ENCODE measurements at places on chromosomes 1 and 21.
A peak's percentile ranks its signal among the peaks of the same experiment; 100 is the strongest.

GRCh38 chr1:244796719-244797406, 38.6 kb upstream of the COX20 start:
- DNase-seq: no peak

DNA sequence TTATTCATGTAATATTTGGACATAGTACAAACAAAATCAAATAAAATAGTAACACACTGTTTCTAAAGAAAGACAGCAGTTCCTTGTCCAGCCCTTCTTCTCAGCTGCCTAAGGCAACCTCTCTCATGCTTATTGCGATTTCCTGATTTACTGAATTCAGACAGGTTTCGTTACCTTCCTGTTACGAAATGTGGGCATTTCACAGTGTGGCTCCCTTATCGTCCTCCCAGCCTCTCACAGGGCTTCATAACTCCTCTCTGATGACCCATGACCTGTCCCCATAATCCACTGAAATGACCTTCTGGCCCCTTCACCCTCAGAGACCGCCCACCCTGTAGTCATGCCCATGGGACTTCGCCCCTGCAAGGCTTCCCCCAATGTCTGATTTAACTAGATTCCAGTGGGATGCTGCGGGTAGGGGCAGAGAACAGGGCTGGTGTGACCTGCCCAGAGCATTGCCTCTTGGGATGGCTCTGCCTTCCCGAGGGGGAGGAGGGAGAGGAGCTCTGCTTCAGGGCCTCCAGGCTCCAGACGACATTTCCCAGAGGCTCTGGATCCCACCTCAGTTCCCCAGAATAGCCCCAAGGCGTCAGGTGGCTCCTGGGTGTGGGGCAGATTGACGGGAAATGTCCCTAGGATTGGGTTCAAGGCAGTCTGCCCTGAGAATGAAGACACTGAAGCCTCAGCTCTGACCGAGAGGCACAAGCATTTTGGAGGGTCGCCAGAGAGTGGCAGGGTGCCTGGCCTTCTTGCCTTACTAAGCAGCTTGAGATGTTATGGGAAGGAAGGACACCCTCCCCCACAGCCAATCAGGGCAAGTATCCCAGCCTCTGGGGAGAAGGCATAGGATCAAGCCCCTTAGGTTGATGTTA, 20.6 kb downstream of the PADI2 start:
- DNase-seq: no peak

- no peak for DNase-seq
These were observed 2.0 kb downstream of the TSHB start for GRCh38 chr1:115031595-115031994.

- DNase-seq: no peak
These were observed 29.1 kb upstream of the IGSF5 start for GRCh38 chr21:39715804-39716397.

GRCh38 chr1:216325336-216325735, 97.9 kb downstream of the USH2A start:
- no peak for DNase-seq

DNA sequence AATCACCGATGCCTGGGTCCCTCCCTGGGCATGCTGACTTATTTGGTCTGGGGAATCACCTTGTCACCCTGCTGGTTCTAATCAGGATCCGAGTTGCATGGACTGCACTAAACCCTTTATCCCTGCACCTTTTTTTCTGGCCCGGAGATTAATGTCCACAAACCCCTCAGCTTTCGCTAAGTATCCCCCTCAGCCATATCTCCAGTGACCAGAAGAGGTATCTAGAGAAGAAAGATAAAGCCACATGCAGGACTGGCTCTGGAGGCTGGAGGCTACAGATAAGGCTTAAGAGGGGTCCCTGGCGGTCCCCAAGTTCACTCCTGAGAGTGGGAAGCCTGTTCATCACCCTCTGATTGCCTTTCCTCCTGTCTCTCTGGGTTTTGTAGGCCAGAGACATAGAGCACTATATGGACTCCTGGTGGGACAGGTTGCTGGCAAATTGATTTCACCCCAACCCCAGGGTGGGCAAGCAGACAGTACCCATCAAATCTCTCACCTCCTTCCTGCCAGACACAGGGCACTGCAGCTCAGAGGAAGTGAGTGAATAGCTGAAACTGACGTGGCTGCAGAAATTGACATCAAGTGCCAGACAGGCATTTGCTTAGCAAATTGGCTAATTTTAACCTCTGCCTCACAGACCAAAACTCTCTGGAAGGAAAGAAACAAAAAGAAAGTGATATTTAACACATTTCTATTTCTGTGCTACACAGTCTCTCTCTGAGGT, 38.8 kb downstream of the HMGB4 start:
- no peak for DNase-seq

- no peak for DNase-seq
These were observed 163.1 kb downstream of the KCNJ6 start for GRCh38 chr21:37753122-37753599.

GRCh38 chr1:53122961-53123413, 19.5 kb downstream of the SLC1A7 start:
- no peak for DNase-seq

DNA sequence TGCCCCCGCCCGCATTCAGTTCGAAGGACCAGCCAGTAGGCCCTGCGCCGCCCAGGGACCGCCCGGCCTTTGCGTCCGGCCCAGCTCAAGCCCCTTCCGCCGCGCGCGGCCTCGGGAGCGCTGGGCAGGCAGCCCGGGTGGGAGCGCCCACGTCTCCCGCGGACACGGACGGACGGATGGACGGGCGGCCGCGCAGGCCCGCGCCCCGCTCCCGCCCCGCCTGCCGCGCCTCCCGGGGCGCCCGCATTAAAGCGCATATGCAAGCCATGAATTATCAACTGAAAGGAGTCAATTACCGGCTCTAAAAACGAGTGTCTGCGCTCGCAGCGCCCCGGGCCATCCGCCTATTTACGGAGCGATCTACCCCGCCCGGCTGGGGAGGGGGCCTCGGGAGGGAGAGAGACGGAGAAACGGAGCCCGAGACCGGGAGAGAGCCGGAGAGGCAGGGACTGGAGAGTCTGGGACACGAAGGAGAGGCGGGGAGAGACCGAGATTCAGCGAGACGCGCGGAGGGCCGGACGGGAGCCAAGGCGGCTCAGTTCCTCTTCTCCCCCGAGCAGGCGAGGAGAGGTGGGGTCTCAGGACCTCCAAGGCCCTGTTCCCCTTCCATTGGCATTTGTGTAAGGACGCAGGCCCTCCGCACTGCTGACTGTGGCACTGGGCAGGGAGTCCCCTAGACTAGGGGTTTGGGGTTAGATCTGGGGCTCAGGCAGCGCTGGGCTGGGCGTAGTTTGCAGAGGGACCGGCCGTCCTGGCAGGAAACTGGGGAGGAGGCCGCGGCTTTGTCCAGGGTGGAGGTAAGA, 41.3 kb upstream of the DMBX1 start:
- DNase-seq: no peak

GRCh38 chr1:226009650-226010044, 10.5 kb upstream of the SDE2 start:
- no peak for DNase-seq

GRCh38 chr21:34958040-34958439, 91.1 kb downstream of the RUNX1 start:
- DNase-seq: no peak

GRCh38 chr1:30300669-30301068, 422.7 kb downstream of the MATN1 start:
- DNase-seq: no peak

DNA sequence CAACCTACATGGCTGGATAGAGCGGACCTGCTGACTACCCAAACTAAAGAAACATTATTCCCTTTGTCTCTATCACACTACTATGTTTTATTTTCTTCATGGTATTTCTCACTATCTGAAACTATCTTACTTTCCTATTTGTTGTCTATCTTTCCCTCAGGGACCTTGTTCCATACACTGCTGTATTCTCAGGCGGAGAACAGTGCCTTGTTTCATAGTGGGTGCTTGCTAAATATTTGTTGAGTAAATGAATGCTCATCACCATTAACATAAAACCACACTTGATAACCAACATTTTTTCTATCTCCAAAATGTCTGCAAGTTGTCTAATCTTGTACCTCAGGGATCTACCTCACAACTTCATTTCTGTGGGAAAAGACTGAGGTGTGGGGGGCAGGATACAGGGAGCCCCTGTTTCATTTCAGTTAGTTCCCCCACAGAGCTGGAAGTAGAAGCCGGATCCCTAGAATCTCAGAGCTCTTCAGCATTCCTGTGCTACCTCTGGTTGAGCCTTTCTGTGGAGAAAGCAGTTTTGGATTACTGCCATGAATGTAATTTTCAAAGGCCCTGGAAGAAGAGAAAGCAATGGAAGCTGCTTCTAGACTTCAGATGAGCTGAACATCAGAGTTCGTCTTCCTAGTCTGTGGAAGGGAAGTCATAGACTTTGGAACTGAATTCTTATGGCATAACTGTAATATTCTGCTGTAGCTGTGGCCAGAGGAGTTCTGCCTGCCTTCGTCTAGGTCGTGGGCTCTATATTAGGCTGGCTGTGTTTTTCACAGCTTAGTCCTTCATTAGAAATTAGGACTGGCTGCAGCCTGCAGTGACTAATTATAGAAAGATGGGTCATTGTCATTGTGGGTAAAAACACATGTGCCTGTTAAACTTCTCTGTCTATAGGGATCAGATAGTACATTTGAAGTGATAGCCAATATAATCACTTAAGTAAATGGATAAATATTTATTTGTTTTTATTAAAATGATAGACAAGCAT, 293.2 kb upstream of the SGIP1 start:
- no peak for DNase-seq

DNA sequence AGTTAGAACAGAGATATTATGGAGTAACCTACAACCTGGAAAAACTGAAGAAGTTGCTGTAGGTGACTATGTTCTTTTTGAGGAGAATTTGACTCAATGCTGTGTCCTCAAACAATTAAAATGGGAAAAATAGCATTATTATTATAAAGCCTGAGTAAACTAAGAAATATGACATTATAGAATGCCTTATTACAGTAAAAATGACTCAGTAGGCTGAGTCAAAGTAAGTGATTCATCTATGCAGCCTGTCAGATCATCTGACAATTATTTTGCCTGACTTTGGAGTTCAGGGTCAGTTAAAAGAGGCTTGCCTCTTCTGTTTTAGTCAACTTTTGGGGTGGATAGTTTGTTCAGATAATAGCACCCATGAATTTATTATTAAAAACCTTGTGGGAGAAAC, 150.8 kb upstream of the PTGFR start:
- DNase-seq: no peak

DNA sequence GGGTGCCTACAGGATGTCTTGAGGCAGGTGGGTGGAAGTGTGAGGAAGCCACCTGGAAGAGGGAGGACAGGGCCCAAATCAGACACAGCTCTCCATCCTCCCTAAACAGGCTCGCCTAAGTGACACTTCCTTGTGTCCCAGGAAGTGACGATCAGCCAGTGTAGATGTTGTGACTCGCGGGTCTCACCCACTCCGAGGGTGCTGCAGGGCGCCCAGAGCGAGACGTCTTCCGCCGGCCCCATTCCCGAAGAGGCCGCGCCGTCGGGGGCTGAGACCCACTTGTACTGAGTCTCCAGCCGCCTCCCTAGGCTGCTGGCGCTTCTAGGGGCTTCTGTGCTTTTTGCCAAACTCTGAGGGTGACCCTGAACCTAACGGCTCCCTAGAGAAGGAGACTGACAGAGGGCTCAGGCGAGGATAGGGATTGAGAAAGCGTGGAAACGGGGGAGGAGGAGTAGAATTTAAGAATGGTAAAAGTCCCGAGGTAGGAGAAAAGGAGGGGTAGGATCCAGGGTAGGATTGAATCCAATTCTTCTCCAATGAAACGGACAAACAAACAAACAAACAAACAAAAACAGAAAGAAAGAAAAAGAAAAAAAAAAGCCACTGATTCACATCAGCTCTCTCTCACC, 543 bp upstream of the MARK1 start:
- peak; percentile 47 for DNase-seq

- no peak for DNase-seq
These were observed 92.1 kb downstream of the UBE2U start for GRCh38 chr1:64295561-64295960.

DNA sequence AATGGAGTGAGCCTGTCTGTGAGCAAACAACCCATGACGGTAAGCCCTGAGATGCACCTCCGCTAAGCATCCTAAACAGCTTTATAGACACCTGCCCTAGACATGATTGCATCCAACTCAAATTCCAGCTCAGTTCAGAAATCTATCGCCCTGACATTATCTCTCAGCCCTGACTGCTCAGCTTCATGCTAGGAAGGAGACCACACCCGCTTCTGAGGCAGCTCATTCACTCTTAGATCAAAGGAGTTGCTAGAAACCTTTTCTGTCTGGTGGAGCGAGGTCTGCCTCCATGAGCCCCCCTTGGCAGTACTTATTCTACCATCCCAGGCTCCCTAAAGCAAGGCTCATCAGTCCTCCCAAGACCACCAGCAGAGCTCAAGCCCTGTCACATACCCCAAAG, 17.0 kb downstream of the IL10RB start:
- DNase-seq: no peak

DNA sequence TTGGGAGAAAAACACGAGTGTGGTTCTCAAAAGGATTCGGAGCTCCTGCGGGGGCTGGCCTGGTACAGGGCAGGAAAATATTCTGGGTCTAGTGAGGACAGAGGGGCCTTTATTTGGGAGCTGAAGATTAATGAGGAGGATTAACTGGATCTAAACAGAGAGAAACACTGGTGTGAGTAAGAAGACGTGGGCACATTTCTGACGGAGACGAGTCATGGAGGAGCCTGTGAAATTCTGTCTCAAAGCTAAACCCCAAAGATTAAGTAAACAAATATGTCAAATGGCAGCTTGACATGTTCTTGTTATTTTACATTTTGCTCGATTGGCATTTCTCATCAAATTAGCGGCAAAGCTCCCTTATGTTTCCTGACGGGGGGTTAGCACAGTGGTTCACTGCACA, 12.8 kb downstream of the PROK1 start:
- no peak for DNase-seq

DNA sequence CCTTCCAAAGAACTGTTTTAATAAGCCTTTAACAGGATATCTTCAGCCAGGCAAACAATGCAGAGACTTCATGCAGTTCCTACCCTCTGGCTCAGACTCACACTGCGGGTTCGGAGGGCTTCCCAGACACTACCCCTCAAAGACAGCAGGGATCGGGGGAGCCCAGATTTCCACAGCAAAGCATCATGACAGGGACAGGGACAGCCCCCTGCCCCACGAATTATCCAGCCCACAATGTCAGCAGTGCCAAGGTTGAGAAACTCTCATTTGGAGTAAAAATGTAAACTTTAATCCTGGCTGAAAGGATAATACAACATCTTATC, 20.1 kb downstream of the NPHP4 start:
- no peak for DNase-seq

- DNase-seq: no peak
These were observed 217.5 kb downstream of the LRRC40 start for GRCh38 chr1:69987881-69988280.

- no peak for DNase-seq
These were observed 461.9 kb downstream of the LRRIQ3 start for GRCh38 chr1:73736125-73736524.

- DNase-seq: no peak
These were observed 179.1 kb downstream of the FOXD2 start for GRCh38 chr1:47616906-47617305.

GRCh38 chr1:218304281-218305039, 19.4 kb downstream of the RRP15 start:
- peak; percentile 9 for DNase-seq

GRCh38 chr1:39615086-39615673, 24.3 kb downstream of the HEYL start:
- DNase-seq: no peak

GRCh38 chr1:95409276-95409675, 175.3 kb downstream of the RWDD3 start:
- DNase-seq: no peak

GRCh38 chr1:177131723-177132122, 32.8 kb downstream of the ASTN1 start:
- DNase-seq: no peak

GRCh38 chr1:181504399-181504842, 21.1 kb downstream of the CACNA1E start:
- no peak for DNase-seq

Measured in substantia nigra (tissue), 51 donors.